ENCODE measurements at places on chromosomes 7 and 10. TPM values are rescaled to one million over a fixed set of nuclear protein-coding genes. Genes with fewer than 3 reads are reported as not detected.

Gene GRM3
- total RNA-seq = not detected

Gene ZNF786
- total RNA-seq = 4.3 TPM

Gene CPN1
- not detected for total RNA-seq

Gene HELLS
- total RNA-seq = 8.0 TPM

Gene ASZ1
- total RNA-seq = not detected

Gene ANXA8L1
- total RNA-seq = 183 TPM

Gene INSYN2A
- total RNA-seq = under 0.01 TPM

Gene VAX1
- total RNA-seq = not detected

Gene BTAF1
- total RNA-seq = 39.4 TPM

Gene OR13A1
- under 0.01 TPM for total RNA-seq

Gene STAMBPL1
- 3.0 TPM for total RNA-seq

Gene CH25H
- total RNA-seq = not detected

Gene SLC13A4
- not detected for total RNA-seq

Gene MSMB
- not detected for total RNA-seq

Gene FAM180A
- not detected for total RNA-seq

Gene CCL24
- not detected for total RNA-seq

Gene MOGAT3
- total RNA-seq = not detected

Gene SAP25
- not detected for total RNA-seq

Gene GRB10
- total RNA-seq = 43.1 TPM

Gene TRPV5
- not detected for total RNA-seq

Gene FAM241B
- 0.96 TPM for total RNA-seq

Gene AKR1C8
- total RNA-seq = not detected

Gene TMEM213
- not detected for total RNA-seq

Gene ASIC3
- total RNA-seq = not detected

Gene ZNF487
- total RNA-seq = 0.96 TPM

Gene CDHR3
- total RNA-seq = 0.48 TPM

Gene UPK3B
- 1.7 TPM for total RNA-seq

Gene CHAT
- not detected for total RNA-seq

Gene PAPOLB
- total RNA-seq = not detected

Gene CRYGN
- not detected for total RNA-seq

Gene TACC2
- total RNA-seq = 7.0 TPM

Gene CCL26
- total RNA-seq = not detected

Gene NEURL1
- 0.24 TPM for total RNA-seq

Gene NXPH1
- total RNA-seq = not detected

Gene MOSPD3
- 3.9 TPM for total RNA-seq

Gene ITPRID1
- not detected for total RNA-seq

Gene SLC26A5
- total RNA-seq = not detected

Gene FAM221A
- total RNA-seq = 1.2 TPM

Gene HABP2
- total RNA-seq = not detected

Gene C7orf33
- not detected for total RNA-seq

Gene NAT16
- total RNA-seq = not detected

Gene CHCHD1
- 16.4 TPM for total RNA-seq

Gene MYOZ1
- not detected for total RNA-seq

Gene RAB11FIP2
- 8.0 TPM for total RNA-seq

Gene ENTPD1
- under 0.01 TPM for total RNA-seq

Gene VENTX
- total RNA-seq = not detected

Gene HOXA9
- 4.3 TPM for total RNA-seq

Gene RASA4
- 4.3 TPM for total RNA-seq

Gene RNLS
- 16.6 TPM for total RNA-seq

Gene MGAM2
- not detected for total RNA-seq

Gene PAPSS2
- 1.1 TPM for total RNA-seq

Gene HOXA7
- total RNA-seq = not detected

Gene LRRC4
- 1.7 TPM for total RNA-seq

Gene FOXL3
- total RNA-seq = not detected

Gene GARIN1A
- total RNA-seq = not detected

Gene BAMBI
- total RNA-seq = 8.2 TPM

Gene ABCB8
- 14.9 TPM for total RNA-seq

Data from tracheal epithelial cell (primary cell).